ENCODE measurements at places on chromosomes 12 and 14. TPM values are rescaled to one million over a fixed set of nuclear protein-coding genes. Genes with fewer than 3 reads are reported as not detected.

The TESPA1 gene
- total RNA-seq: not detected

The GTF2A1 gene
- 18.8 TPM for total RNA-seq

The CDCA3 gene
- 2.4 TPM for total RNA-seq

The LRTM2 gene
- not detected for total RNA-seq

The TPH2 gene
- not detected for total RNA-seq

The AKAP5 gene
- 0.72 TPM for total RNA-seq

The B3GNT4 gene
- 9.4 TPM for total RNA-seq

The ALX1 gene
- total RNA-seq: 0.96 TPM

The TSPAN19 gene
- total RNA-seq: not detected

The TRIM9 gene
- not detected for total RNA-seq

The FAM222A gene
- total RNA-seq: 0.24 TPM

The SIX4 gene
- 7.0 TPM for total RNA-seq

The RTL1 gene
- total RNA-seq: not detected
